Pulmonary artery endothelial cell (primary cell): ENCODE measurements at places on chromosomes 5 and 9. TPM values are rescaled to one million over a fixed set of nuclear protein-coding genes. Genes with fewer than 3 reads are reported as not detected.

Gene MYOZ3
- total RNA-seq, result 0.25 and 0.59 TPM in 2 replicates

Gene GM2A
- total RNA-seq, result 15.6 and 18.5 TPM in 2 replicates

Gene TMC1
- total RNA-seq, result 0.46 and 0.99 TPM in 2 replicates

Gene GGTA1
- 0.18 and 0.53 TPM in 2 replicates for total RNA-seq

Gene IL3
- total RNA-seq, result not detected in 2 replicates
